Activated CD4-positive, CD25-positive, alpha-beta regulatory T cell (primary cell): ENCODE measurements at places on chromosomes 3 and 15.

DNA sequence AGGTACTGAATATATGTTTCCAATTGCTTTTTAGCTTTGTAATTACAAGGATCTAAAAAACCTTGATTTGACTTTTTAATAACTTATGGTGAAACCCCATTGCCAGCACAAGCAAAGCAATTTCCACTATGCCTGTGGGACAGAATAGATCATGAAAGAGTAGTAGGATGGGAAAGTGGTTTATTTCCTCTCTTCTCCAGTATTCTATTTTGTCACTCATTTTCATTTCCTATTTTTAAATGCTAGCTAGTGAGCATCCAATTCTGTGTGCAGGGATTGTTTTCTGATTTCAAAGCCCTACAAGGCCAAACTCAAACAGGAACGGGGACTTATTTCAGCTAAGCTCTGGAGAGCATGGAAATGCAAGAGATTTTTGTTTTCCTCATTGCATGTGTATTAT, 132.0 kb upstream of the TGFBR2 start:
- DNase-seq: no peak

DNA sequence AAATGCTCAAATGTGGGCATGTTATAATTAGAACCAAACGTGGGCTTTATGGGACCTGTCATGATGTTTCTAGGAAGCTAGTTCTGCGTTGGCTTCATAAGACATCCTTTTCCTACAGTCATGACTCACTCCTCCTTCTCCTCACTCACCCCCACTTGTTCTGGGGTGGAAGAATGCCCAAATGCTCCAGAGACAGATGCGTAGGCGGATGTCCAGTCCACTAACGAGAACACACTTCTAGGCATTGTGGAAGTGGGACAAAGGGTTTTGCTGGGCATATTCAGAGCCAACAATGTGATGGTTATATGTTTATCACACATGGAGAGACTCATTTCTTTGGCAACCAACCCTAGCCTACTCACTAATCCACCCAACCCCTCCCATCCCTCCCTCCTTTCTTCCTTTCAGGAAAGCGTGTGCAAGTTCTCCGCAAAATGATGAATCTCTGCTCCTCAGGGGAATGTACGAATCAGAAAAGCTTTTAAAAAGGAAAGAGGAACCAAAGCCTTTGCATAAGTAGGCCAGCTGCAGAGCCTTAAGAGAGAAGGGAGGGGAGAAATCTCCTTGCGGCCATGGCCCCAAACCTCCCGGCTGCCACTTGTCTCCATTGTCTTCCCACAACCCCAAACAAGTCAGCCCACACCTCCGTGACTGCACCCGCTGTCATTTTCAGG, 123.0 kb upstream of the SPRED1 start:
- DNase-seq: no peak

- DNase-seq: no peak
These were observed 3.1 kb upstream of the HCN4 start for GRCh38 chr15:73371812-73372211.

DNA sequence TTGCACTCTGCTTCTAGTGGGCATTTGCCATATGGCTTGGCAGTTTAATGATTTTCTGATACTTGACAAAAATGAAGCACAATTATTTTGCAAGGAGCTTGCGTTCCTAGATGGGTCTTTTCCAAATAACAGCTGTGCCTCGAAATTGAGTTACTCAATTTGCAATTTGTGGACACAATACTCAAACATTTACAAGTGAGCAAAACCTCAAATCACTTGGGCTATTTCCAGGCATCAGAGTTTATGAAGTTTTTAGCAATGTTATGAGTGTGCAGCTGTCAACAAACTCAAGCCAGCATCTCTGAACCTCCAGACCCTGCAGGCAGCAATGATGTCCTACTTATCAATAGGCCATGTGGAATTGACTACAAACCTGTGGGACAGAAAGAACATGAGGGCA, 41.3 kb downstream of the NMNAT3 start:
- DNase-seq: no peak

DNA sequence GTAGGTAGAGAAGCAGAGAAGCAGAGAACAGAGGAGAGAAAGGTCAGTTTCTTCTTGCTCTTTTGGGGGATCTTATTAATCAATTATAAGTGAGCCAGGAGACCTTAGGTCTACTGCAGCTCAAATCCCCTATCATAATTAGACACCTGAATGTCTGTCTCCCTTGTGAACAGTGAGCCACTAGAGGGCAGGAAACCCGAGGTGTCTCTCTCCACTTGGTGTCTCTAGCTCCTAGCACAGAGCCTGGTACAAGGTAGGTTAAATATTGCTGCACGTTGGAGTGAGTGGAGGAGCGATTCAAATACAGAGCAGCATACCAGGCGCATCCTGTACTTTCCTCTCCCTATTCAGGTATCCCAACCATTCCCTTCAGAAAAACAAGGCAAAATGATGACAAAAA, 2.0 kb upstream of the ST8SIA2 start:
- no peak for DNase-seq

DNA sequence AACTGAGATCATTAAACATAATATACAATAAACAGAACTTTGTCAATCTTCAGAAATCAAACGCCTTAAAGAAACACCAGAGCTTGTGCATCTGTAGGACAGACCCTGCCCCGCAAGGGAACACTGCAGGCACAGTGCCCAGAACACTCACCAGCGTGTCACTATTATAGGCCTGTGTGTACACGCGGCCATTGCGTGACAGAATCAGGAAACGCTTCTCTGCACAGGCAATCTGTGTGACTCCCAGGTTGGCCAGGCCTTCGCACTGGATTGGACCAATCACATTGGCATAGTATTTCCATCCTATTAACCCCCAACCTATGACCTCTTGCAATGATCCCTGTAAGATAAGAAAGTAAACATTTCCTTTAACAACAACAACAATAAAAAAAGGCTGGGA, 52.9 kb downstream of the HERC2 start:
- no peak for DNase-seq

DNA sequence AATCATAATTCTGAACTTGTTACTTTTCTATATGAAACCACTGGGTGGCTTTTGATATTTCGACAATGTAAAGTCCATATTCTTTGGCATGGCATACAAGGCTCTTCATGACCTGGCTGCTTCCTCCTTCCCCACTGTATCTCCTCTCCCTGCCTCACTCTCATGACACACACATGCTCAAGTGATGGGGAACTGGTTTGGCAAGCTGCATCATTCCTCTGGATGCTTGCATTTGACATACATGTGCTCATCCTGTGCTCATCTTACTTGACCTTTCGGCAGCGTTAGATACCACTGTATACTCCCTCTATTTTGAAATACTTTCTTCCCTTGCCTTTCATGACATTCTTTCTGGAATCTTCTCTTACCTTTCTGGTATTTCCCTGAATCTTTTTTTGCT, 51.8 kb upstream of the ZDHHC23 start:
- no peak for DNase-seq

- no peak for DNase-seq
These were observed 45.7 kb downstream of the EHHADH start for GRCh38 chr3:185207931-185208746.

DNA sequence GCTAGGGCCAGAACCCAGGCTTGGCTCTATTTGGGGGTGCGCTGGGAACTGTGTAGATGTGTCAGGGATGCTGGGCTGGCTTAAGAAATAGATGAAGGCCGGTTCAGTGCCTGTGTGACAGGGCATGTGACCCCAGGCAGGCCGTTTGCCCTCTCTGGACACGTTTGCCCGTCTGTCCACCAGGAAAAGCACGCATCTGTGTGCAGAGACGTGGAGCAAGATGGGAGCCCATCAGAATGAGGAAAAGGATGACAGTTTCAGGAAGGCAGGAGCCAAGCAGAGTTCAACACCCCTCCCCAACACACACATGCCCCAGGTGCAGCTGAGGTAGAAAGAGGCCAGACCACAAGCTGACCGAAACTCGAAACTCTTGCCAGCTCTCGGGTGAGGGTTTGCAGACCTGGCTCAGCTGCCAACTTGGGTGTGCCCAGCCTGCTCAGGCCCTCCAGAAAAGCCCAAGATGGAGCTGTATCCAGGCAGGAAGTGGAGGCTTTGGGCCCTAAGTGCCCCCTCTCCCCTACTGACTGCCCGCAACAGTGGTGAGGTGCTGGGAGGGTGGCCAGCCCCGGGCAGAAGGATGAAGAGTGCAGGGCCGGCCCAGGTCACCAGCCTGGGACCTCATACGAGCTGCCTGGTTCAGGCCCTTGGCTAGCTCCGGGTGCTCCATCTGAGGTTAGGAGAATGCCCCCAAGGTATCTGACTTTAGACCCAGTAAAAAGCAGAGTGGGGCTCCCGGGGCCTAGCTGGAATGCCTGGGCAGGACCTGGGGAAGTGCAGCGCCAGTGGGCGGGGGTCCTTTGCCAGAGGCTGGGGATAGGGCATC, 10.2 kb upstream of the MESP1 start:
- DNase-seq: no peak

DNA sequence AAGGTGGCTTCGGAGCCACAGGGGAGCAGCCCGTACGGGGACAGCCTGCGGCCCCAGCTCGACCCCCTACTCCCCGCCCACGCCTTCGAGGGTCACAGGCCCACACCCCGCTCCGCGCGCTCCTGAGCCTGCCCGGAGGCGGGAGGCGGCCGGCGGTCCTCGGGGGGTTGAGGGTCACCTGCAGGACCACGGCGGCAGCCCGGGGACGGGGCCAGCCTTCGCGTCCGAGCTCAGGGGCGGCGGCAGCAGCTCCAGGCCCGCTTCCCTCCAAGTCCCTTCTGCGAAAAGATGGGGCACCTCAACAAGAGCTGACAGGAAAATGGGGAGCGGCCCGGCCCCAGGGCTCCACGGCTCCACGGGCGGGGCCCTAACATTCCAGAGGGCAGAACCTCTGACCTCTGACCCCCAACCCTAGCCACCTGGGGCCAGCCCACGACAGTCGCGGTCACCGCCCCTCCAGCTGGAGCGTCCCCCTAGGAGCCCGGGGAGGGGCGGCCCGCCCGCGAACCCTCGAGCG, 428 bp downstream of the LYSMD4 start:
- peak; percentile 51 for DNase-seq

DNA sequence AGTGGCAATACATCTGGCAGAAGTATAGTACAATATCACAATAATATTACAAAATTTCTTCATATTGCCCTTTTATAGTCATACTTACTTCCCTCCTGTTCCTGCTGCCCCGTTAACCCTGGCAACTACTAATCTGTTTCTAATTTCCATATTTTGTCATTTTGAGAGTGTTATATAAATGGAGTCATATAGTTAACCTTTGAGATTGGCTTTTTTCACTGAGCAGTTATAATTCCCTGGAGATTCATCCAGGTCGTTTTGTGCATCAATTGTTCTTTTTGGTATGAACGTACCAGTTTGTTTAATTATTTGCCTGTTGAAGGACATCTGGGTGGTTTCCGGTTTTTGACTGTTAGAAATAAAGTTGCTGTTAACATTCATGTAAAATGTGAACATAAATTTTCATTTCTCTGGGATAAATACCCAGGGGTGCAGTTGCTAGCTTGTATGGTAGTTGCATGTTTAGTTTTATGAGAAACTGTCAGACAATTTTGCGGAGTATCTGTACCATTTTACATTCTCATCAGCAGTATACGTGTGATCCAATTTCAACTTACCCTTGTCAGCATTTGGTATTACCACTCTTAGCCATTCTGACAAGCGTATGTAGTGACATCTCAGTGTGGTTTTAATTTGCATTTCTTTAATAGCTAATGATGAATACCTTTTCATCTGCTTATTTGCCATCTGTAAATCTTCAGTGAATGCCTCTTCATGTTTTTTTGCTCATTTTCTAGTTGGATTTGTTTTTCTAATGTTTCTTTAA, 32.2 kb upstream of the IL20RB start:
- DNase-seq: no peak

DNA sequence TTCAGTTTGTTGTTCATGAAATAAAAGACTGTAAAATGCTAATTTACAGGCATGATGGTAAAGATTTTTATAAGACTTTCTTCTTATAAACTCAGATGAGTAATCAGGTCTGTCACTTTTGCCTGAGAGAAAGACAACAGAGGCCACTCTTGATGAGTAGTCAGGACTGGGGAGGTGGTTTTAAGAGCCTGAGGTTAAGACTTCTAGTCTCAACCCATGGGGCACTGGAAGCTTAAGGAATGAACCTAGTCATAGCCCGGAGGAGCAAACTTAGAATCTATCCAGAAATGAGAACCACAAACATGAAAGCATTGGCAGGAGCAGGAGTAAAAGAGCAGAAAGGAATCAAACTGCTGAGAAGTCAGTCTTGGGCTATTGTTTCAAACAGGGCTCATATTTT, 846.3 kb upstream of the ARPP21 start:
- DNase-seq: no peak

- DNase-seq: no peak
These were observed 25.2 kb downstream of the NIPA1 start for GRCh38 chr15:22811640-22812039.

DNA sequence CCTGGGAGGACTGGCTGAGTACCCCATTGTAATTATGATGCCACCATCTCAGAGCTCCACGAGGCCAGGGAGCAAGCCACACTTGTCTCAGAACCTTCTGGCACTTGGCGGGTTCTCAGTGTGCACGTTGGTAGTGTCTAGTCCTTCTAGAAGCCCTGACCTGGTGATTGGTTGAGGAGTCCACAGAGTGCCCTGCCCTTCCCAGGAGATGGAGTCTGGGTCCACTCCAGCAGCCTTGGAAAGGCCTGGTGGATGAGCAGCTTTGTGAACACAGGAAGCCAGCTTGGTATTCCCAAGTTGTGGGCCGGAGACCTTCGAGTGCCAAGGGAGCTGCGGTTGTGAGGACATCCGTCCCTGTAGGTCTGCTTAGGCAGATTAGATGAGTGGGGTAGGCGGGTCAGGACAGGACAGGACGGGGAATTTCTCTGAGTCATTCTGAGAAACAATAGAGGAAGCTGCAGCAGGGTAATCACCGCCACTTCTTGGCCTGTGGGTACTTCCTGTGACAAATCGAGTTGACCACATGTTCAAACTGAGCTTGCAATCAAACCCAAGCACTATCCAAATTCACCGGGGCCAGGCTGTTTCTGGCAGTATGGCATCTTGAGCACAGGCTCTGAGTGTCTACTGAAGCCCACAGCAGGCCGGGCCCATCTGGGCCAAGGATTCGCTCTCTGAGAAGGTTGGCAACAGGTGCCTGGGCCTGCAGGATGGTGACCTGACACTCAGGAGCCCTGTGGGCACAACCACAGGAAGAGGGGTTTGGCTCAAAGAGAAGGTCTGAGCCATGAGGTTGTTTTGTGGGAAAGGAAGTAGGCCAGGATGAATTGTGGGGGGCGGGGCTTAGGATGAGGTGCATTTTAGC, 71.5 kb upstream of the PLXNA1 start:
- peak; percentile 10 for DNase-seq

DNA sequence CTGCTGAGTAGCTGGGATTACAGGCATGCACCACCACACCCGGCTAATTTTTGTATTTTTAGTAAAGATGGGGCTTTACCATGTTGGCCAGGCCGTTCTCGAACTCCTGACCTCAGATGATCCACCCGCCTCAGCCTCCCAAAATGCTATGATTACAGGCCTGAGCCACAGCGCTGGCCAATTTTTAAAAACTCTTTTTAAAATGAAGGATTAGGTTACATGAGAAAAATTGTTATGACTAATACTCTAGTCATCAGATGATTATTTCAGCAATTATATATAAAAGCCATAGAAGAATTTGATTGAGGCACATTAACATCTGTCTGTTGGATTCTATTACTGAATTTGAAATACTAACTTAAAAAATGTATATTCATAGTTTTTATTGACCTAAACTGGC, 134.1 kb upstream of the MNS1 start:
- DNase-seq: no peak

GRCh38 chr15:34791701-34792100, 3.6 kb downstream of the ACTC1 start:
- DNase-seq: no peak
